Hematopoietic multipotent progenitor cell treated with erythropoietin and hydrocortisone succinate and interleukin-3 and kit ligand, for 6 days (in vitro differentiated cells): ENCODE measurements at places on chromosomes 7 and 10.

GRCh38 chr7:30185496-30185895 lies 50.7 kb downstream of the MTURN start:
- no peak for DNase-seq

DNA sequence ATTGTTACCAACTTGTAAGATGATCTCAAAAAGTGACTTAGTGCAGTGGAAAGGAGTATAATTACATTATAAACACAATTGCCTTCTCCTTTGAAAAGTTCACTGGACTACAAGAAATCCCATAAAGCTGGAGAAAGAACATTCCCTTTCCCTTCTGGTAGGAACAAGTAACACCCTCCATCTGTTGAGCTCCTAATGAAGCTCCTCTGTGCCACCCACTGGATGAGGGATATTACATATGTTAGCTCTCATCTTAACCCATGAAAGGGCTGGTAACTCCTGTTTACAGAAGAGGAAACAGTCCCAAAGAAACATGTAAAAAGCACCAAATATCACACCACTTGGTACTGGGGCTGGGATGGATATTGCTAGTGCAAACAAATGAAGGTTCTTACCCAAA lies 8.1 kb downstream of the PGAM1 start:
- DNase-seq, result no peak

GRCh38 chr10:96358851-96359540 lies at the start of gene OPALIN:
Gene OPALIN (minus strand): TSS chr10:96359002. CDS start chr10:96358896, 106 bp downstream.
- DNase-seq, result no peak

- DNase-seq, result no peak
Measured at GRCh38 chr7:141427134-141427533, 124.1 kb upstream of the AGK start.

- no peak for DNase-seq
Measured at GRCh38 chr7:95915731-95916130, 143.4 kb downstream of the DYNC1I1 start.

DNA sequence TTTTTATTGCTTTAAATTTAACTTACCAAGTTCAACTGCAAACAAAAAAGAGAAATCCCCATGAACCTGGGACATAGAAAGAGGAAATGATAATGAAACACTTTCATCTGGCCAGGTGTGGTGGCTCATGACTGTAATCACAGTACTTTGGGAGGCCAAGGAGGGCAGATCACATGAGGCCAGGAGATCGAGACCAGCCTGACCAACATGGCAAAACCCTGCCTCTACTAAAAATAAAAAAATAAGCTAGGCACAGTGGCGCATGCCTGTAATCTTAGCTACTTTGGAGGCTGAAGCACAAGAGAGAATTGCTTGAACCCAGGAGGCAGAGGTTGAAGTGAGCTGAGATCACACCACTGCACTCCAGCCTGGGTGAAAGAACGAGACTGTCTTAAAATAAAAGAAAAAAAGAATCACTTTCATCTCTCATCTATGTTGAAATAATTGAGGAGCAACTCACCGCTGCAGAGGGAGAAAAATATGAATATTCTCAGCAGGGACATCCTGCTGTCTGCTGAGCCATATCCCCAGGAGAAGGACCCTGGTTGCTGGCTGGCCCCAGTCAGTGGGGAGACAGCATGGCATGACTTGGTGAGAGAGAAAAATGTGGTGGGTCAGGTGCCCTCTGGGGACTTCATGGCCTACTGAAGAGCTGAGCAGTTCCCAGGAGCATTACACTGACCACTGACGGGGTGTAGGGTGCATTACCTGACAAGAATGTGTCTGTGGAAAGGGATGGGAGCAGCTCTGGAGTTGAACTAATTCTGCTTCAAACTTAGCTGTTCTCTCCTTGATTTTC lies 22.8 kb upstream of the TARP start:
- no peak for DNase-seq

GRCh38 chr7:112112822-112113255 lies 93.4 kb downstream of the DOCK4 start:
- DNase-seq, result no peak
